ENCODE measurements at places on chromosomes 7 and 10.

DNA sequence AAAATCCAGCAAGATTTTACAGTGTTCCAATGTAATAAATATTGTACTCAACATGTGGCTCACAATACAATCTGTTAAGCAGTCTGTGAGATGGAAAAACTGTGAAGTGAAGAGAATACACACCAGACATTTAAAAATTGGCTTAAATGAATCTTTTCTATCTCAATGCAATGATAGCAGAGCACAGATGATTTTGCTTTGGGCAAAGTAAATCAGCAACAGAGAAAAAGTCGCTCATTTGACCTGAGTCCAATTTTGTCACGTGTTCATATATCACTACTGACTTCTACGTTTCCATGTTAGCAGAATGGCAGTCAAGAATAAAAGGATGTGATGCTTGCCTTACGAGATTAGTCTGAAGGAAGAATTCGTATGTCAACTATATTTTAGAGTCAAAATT, 506.7 kb downstream of the POM121L12 start:
- no peaks in the 10 kb centered on the region for H3K27me3 ChIP-seq
- no peaks in the 10 kb centered on the region for H3K4me1 ChIP-seq
- DNase-seq = no peak
- no peak overlapping the region for H3K27ac ChIP-seq

GRCh38 chr7:74051629-74052410, 23.8 kb downstream of the ELN start:
- H3K4me3 ChIP-seq = no peak overlapping the region
- H3K27me3 ChIP-seq = no peaks in the 10 kb centered on the region
- H3K27ac ChIP-seq = no peak overlapping the region
- no peaks in the 10 kb centered on the region for H3K36me3 ChIP-seq
- no peaks in the 10 kb centered on the region for H3K4me1 ChIP-seq
- no peak for DNase-seq

- no peaks in the 10 kb centered on the region for H3K4me1 ChIP-seq
- H3K4me3 ChIP-seq = no peak overlapping the region
- no peaks in the 10 kb centered on the region for H3K27me3 ChIP-seq
- peak; percentile 42 for DNase-seq
Measured at GRCh38 chr7:139918480-139918879, 89.4 kb downstream of the TBXAS1 start.

DNA sequence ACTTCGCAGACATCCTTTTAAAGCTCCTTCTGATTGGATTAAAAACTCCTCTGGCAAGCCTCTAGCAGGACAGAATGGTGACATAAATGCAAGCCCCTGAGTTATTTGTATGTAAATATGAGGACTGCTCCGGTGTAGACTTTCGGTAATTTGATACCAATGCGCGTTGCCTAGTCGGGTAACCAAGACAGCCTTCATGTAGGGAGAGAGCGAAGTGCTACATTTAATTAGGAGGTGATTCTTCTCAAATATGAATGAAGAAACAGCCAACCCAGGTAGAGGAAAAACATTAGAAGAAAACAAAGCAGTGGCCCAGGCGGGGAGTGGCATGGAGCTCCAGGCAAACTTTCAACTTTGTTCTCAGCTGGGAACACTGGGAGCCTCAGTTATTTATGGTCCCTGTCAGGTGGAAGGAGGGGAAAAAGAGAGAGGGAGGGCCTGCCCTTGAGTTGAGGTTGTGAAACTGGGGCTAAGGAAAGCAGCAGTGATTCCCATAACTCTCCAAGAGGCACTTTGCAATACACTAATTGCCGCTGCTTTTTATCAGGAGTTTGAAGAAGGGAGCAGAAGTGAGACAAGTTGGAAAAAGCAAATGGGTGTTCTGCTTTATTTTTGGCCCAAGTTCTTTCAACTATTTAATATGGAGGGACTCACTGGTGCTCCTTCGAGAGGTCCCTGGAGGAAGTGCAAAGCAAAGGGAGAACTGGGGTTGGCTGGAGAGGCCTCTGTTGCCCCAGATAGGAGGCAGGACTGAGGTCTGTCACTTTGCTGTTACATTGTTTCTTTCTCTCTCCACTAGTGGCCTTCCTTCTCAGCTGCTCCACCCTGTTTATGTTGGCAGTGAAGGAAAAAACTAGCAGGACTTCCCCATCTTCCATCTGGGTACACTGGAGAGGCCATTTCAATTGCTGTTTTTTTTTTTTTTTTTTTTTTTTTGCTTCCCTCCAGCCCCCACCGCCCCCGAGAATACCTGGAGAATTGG, 234.6 kb upstream of the CCDC6 start:
- H3K4me3 ChIP-seq = peak overlapping the region; percentile 34
- H3K27me3 ChIP-seq = no peaks in the 10 kb centered on the region
- DNase-seq = peak; percentile 56
- H3K27ac ChIP-seq = peak overlapping the region; percentile 86

DNA sequence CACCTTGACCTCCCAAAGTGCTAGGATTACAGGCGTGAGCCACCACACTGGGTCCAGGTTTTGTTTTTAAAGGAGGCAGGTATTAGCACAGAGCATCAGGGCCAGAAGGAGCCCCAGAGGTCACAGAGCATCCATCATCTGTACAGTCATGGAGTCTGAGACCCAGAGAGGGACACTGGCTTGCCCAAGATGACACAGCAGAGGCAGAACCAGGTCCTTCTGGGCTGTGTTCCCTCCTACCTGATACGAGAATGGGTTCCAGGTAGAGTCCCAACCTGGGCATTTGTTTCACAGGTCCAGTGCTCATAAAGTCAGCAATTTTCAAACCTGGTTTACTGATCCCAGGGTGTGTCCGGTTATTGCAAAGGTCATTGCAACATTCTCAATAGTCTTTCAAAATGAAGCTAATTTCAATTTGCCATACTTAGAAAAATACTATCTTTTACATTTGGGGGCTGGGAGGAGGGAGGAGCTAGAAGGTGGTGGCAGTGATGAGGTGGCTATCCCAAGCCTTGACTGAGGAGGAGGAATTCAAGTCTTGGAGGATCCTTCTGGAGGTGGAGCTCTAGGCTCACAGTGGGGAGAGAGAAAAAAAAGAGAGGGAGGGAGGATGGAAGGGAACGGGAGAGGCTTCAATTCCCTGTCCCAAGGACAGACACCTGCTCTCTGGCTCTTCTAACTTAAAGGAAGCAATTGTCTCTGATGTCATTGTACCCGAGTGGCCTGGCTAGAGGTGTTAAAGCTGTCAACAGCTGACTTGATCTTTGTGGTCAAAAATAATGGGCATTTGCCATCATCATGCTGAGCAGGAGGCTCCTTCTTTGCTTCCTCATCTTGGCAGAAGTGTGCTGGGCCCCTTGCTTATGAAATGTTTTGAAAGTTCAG, 8.1 kb downstream of the MXI1 start:
- DNase-seq = no peak
- H3K27me3 ChIP-seq = no peaks in the 10 kb centered on the region
- no peak overlapping the region for H3K27ac ChIP-seq
- H3K4me3 ChIP-seq = no peak overlapping the region
- no peaks in the 10 kb centered on the region for H3K36me3 ChIP-seq

GRCh38 chr10:98404571-98405359, 10.2 kb downstream of the PYROXD2 start:
- no peaks in the 10 kb centered on the region for H3K4me1 ChIP-seq
- no peaks in the 10 kb centered on the region for H3K27me3 ChIP-seq
- H3K27ac ChIP-seq = no peak overlapping the region
- no peak for DNase-seq

- H3K4me3 ChIP-seq = no peak overlapping the region
- H3K27me3 ChIP-seq = no peaks in the 10 kb centered on the region
- DNase-seq = no peak
- no peaks in the 10 kb centered on the region for H3K4me1 ChIP-seq
Measured at GRCh38 chr7:132255898-132256297, 320.4 kb downstream of the PLXNA4 start.

DNA sequence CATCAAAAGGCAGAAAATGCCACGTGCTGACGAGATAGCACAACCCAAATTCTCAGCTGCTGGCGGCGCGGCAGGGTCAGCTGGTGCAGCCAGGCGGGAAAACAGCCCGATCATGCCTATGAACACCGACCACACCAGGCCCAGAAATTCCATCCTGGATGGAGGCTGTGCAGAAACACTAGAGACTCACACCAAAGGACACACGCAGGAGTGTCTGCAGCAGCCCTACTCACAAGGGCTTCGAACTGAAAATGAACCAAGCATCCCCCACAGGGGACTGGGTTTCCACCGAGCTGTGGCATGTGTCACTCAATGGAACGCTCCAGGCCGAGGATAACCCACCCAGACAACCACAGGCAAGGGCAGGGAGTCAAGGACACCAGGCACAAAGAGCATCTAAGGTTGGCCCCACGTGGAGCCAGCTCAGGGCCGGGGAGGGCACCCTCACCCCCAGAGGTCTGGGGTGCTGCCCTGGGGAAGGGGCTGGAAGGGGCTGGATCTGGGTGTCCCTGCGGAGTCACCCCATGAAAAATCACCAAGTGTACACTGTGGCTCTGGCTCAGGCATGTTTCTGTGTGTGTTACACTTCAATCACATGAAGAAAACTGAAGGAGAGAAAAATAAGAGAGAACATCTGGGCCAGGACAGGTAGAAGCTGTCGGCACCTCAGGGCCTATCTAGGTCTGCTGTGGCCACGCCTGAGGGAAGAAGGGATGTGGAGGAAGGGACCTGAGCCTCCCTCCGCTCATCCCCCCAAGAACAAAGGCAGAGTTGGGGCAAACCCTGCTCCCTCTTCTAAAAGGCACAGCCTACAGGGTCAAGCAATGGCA, 33.0 kb downstream of the RASGEF1A start:
- no peaks in the 10 kb centered on the region for H3K27me3 ChIP-seq
- H3K4me3 ChIP-seq = no peak overlapping the region
- peak; percentile 4 for DNase-seq
- H3K4me1 ChIP-seq = no peaks in the 10 kb centered on the region
- no peaks in the 10 kb centered on the region for H3K36me3 ChIP-seq
- H3K27ac ChIP-seq = no peak overlapping the region

DNA sequence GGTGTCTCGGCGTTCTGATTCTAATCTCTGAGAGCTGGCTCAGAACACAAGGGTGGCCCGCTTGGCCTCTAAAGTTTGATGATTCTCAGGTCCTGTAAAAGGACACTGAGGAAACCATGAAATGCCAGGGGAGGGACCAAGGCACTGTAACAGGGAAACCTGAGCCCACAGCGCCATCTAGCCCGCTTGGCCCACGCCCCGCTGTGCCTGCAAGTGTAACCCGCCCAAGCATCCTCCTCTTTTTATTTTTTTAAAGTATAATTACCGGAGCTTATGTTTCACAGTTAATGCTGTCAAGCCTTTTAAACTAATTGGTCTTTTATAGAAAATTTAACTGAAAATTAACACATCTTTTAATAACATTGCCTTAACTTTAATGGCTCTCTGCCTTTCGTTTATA, 734.7 kb downstream of the KCNMA1 start:
- H3K27ac ChIP-seq = no peak overlapping the region
- H3K4me1 ChIP-seq = no peaks in the 10 kb centered on the region
- no peaks in the 10 kb centered on the region for H3K36me3 ChIP-seq
- no peaks in the 10 kb centered on the region for H3K27me3 ChIP-seq

All from uterus (tissue), 4 donors.